ENCODE measurements at places on chromosomes 11 and 22. TPM values are rescaled to one million over a fixed set of nuclear protein-coding genes. Genes with fewer than 3 reads are reported as not detected.

The LINC01488 gene
- total RNA-seq, result not detected

The FZD4 gene
- total RNA-seq, result 57.4 TPM

The FOSL1 gene
- 3.9 TPM for total RNA-seq

The FLRT1 gene
- not detected for total RNA-seq

The CDC42BPG gene
- 20.9 TPM for total RNA-seq

The ABTB2 gene
- total RNA-seq, result 3.2 TPM

The USP47 gene
- total RNA-seq, result 48.1 TPM

The IFITM1 gene
- total RNA-seq, result 128 TPM

The CBLIF gene
- not detected for total RNA-seq

The CHST1 gene
- 4.9 TPM for total RNA-seq

The PANX2 gene
- total RNA-seq, result 3.0 TPM

The DNAJB13 gene
- total RNA-seq, result not detected

The TMEM191C gene
- total RNA-seq, result 4.0 TPM

The RAB38 gene
- total RNA-seq, result 8.1 TPM

The MS4A4A gene
- 53.9 TPM for total RNA-seq

The CASP1 gene
- total RNA-seq, result 106 TPM

Measured in upper lobe of right lung (tissue), 1 donor.